Central memory CD8-positive, alpha-beta T cell (primary cell): ENCODE measurements at places on chromosomes 12 and 14.

DNA sequence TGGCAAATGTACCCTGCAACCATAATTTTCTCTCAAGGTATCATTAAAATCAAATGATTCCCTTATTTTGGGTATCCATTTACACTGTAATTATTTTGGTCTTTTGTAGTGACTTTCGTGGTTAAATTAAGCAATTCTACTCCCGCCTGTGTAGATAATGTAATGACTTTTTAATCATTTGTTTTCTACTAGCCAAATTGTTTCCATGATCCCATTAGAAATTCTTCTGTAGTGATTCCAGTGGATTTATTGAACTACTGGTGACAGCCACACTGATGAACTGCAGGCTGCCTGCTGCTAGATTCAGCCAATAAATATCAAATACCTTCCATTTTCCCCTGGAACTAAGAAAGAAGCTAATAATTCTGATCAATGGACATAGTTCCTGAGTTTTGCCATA lies 96.0 kb downstream of the WIF1 start:
- DNase-seq: no peak

- DNase-seq: no peak
Measured at GRCh38 chr12:27460471-27460978, 14.0 kb downstream of the SMCO2 start.

- DNase-seq: no peak
Measured at GRCh38 chr14:21054123-21054767, 3.4 kb upstream of the RNASE8 start.

GRCh38 chr12:119432949-119433348 lies 98.4 kb downstream of the CCDC60 start:
- no peak for DNase-seq

GRCh38 chr14:70021548-70022220 lies 142.5 kb downstream of the SMOC1 start:
- DNase-seq: no peak

DNA sequence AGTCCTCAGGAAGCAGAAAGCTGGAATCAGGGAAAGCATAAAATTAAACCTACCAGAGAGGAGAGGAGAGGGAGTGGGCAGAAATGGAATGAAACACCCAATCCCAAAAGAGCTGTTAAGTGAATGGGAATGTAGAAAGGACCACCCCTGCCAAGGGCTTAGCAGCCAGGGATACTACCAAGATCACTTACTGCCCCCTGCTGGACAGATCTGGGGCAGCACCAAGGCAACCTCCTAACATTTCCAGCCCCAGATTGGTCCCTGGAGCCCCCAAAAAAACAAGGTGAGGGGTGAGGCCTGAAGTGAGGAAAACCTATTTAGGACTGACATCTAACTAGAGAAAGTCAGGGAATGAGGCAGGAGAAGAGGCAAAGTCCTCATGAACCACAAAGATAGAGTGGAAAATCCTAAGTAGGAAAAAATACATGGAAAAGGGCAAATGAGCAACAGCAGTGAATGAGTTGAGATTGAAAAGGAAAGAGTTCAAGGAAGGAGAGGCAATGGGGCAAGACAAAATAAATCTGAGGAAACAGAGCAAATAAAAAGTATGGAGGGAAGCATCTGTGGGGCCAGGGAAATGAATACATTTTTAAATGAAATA lies 11.2 kb upstream of the FKBP11 start:
- peak; percentile 88 for DNase-seq

- no peak for DNase-seq
Measured at GRCh38 chr14:38255673-38256532, at the start of gene CLEC14A. Gene CLEC14A, minus strand, starts transcription at chr14:38256093. Its CDS starts 71 bp downstream, at chr14:38256022.

DNA sequence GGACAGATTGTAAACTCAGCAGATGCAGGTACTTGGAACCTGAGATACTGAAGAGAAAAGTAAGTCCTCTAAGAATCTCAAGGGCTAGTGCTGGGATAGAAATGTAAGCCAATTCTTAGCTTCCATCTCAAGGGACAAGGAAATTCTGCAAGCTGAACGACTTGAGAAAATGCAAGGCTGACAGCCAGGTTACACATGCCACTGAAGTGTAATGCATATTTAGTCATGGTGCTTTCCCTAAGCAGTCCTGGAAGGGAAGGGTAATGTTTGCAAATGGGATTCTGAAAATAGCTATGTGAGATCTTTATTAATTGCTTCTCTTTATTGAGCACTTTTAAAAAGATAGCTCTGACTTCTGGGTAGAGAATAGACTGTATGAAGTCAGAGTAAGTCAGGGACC lies 402.7 kb upstream of the SEL1L start:
- no peak for DNase-seq

DNA sequence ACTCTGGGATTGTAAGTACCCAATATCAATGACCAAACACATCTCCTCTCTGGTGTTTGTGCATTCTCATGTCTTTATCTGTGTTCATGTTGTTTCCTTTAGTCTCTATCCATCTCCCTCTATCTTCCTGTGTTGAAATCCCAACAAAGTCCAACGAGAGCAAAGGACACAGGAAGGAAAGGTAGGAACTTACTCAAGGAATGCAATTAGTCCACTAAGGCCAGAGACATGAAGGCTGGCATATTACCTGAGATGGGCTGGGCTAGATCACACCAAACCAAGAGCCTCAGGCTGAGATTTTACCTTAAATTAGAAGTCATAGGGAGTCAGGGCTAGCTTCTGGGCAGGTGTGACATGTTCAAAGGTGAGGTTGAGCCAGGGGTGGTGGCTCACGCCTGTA lies 14.3 kb upstream of the LGALS3 start:
- DNase-seq: no peak
